ENCODE measurements at places on chromosomes 1 and 21. TPM values are rescaled to one million over a fixed set of nuclear protein-coding genes. Genes with fewer than 3 reads are reported as not detected.

DNA sequence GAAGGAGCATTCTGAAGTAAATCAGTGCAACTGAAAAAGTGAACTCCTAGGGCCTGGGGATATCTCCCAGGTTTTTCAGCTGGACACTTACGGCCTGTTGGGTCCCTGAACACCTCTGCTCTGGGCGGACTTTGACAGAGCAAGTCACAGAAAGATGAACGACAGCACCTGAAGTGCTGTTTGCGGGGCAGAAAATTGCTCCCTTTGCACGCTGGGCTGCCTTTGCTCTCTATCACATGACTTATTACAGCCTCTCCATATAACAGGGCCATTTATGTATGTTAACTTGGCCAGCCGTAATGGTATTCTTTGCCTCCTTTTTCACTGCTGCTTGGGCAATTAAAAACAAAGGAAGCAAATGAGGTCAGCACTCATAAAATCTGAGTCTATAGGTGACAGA lies 332.9 kb downstream of the BARHL2 start:
- DNase-seq, result no peak

DNA sequence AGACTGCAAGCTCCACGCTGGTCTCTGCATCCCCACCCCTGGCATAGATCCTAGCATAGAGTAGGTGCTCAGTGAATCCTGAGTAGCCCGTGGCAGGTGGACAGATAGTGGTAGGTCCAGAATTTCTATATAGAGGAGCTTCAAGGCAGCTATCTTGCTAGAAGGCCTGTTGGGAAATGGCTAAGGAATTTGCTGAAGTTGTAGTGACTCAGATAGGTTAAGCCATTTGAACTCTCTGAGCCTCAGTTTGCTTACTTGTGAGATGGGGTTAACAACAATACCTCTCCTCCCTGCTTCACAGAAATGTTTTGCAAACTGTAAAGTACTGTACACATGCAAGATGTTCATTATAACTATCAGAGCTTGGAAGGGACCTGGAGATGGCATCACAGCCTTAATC lies 23.4 kb upstream of the EPHB2 start:
- DNase-seq, result no peak

- no peak for DNase-seq
Measured at GRCh38 chr1:20726118-20726911, 6.2 kb downstream of the SH2D5 start.

- DNase-seq, result peak; percentile 77
Measured at GRCh38 chr1:147243228-147243685, 773 bp downstream of the CHD1L start.

DNA sequence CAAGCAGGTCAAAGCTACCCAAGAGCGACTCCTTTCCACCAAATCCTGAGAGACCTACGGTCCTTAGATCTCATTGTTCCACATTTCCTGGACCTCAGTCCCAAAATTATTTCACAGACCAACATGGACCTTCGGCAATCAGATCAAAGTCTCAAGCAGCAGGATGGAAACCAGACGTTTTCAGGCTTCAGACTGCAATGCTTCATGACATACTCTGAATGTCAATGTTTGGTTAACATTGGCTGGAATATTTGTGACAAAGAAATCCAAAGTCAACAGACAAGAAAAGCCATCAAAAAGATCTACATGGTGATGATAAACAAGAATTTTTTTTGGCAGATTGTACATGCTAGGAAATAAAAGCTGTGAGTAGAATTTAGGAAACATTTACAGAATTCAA lies 1057.3 kb downstream of the ADGRL2 start:
- no peak for DNase-seq

DNA sequence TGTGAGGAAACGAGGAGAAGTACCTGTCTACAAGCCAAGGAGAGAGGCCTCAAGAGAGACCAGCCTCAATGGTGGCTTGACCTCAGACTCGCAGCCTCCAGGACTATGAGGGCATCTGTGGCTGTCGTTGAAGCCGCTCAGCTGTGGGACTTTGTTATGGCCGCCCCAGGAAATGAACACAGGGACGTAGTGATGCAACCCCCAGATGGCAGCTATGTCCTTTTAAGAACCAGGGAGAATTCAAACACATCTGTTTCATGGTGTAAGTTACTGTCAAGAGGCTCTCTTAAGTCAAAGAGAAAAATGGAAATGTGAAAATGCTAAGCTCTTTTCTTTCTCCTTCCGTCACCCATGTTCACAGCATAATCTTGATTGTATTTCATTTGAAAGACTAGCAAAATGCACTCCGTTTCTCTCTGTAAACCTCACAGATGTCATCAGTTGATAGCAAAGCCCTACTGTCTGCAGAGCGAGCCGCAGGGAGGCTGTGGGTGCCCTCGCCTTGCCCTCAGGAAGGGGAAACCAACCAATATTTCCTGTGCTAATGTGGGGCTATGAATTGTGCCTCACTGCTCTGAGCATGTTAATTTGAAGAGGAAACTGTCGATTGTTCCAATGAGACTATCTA lies 21.3 kb downstream of the UBASH3A start:
- DNase-seq, result no peak

DNA sequence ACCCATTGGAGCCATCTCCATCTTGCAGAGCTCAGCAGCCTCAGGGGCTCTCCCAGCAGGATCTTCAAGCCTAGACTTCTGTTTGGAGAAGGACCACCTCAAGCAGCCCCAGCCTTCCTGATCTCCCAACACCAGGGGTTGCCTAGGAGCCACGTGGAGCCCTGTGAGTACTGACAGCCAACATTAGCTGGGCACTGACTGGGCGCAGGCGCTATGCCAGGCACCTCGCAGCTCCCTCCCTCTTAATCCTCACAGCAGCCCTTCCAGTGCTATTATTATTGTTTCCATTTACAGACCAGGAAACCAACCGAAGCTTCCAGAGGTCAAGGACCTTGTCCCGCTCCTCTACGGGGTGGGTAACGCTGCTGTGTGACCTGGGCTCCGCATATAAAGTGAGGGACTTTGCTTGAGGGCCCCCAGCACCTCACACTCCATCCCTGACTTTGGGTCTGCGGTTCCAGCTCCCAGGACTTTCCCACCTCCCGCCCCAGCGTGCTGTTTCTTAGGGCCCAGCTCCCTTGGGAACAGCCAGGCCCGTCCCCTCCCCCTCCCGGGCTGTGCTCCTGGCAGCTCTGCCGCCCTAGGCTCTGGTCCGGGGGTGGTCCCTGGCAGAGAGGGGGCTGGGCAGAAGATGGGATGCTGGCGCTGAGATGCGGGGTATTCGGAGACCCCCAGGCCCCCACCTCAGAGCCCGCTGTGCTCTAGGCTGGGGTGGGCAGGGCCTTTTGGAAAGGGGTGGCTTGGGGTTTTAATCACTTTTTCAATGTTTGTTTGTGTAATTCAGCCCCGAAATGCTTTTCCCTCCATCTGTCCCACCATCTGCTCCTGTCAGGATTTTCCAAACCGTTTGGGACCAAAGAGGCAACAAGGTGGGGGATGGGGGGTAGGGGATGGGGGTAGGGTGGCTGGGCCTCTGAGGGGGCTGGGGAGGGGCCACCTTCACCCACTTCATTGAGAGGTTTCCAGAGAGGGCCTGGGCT lies 4.1 kb upstream of the HPCA start:
- no peak for DNase-seq

DNA sequence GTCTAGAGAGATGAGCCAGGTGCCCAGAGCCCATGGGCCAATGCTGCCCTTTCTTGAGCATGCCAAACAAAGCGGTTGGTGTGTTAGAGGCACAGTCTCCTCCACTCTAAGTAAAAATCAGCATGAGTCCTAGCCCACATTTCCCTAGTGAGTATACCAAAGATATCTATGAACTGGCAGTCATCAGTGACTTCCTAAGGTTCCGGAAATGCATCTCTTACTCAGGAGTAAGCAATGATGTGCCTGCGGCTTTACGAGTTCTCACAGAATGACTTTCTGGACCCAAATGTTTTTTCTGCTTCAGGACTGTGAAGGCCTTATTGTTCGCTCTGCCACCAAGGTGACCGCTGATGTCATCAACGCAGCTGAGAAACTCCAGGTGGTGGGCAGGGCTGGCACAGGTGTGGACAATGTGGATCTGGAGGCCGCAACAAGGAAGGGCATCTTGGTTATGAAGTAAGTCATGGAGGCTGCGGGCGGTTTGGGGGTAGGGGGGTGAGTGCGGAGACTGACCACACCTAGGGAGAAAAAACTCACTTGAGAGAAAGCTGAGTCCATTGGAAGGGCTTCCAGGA lies 9.2 kb downstream of the PHGDH start:
- DNase-seq, result no peak

- no peak for DNase-seq
Measured at GRCh38 chr1:5010656-5011055, 356.2 kb downstream of the AJAP1 start.

DNA sequence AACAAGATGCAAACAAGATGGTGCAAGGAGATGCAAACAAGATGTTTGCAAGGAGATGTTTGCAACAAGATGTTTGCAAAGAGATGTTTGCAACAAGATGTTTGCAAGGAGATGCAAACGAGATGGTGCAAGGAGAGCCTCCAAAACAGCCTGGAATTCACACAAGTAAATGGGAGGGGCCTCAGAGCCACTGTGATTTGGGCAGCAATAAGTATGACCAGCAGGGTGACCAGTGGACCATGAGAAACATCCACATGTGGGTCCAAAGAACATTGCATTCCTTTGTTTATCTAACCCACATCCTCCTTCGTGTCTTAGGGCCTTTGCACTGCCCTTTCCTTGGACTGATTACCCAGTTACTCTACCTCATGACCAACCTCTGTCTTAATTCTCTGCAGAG lies 162.9 kb downstream of the PLPP3 start:
- DNase-seq, result no peak

DNA sequence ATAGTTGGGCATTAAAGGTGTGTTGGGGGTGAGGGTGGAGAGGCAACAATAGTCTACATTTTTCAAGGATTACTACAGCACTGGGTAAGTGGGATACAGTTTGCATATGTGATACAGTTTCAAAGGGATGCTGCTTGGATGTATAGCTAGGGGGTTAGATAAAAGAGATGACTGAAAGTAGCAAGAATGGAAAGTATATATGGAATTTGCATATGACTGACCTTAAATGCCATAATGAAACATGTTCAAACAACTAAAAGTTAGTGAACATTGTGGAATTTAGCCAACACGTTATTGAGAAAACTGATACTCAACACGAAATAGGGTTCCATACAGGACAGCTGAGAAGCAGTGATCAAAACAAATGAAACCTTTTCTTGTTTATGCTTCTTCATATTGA lies 124.8 kb upstream of the CHRM3 start:
- no peak for DNase-seq

DNA sequence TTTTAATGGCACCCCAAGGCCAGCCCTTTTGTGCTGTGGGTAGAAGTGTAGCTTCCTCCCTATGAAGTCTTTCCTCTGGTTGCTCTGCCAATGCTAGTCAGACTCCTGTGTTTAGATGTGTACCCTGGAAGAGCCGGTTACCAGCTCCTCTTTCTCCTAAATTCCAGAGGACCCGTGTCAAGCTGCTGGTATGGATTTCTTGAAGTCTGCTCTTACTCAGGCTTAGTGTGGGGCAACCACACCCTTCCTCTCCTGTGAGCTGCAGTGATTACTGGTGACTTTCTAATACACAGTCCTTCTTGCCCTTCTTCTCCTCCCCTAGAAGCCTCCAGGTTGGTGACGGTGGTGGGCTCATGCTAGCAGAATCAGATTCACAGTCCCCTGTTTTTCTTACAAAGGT lies 74.1 kb upstream of the AKT3 start:
- peak; percentile 83 for DNase-seq

DNA sequence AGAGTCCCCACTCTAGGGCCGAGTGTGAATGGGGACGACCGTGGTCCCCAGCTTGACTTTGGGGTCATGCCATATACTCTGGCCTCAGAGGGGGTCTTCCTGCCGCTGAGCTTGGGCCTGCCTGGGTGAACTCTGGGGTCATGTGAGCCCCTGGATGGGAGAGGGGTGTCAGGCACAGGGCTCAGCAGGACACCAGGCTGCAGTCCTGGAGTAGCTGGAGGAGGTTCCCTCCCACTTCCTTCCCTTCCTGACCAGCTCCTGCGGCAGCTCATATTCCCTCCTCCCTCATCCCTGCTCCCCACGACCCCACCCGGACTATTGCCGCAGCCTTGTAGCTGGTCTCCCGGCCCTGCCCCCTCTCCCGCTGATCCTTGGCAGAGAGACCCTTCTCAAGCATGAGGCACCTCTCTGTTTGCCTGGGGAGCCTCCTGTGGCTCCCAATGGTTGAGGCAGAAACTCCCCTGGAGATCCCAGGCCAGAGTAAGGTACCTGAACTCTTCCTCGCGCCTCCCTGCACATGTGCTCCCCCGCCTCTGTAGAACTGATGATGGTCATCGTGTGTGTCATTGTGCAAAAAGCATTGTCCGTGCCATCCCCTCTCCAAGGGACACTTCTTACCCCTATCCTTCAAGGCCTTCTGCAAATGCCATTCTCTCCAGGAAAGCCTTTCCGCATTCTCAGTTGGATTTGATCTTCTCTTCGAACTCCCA lies 1.8 kb downstream of the TNFRSF1B start:
- DNase-seq, result no peak

- DNase-seq, result no peak
Measured at GRCh38 chr1:112386731-112387346, 9.2 kb upstream of the CTTNBP2NL start.

- peak; percentile 18 for DNase-seq
Measured at GRCh38 chr1:23483321-23484252, at the start of gene ASAP3. Gene ASAP3, minus strand, starts transcription at chr1:23484179. Its CDS starts 46 bp downstream, at chr1:23484133.

- no peak for DNase-seq
Measured at GRCh38 chr1:17156108-17156507, 36.9 kb upstream of the PADI2 start.

DNA sequence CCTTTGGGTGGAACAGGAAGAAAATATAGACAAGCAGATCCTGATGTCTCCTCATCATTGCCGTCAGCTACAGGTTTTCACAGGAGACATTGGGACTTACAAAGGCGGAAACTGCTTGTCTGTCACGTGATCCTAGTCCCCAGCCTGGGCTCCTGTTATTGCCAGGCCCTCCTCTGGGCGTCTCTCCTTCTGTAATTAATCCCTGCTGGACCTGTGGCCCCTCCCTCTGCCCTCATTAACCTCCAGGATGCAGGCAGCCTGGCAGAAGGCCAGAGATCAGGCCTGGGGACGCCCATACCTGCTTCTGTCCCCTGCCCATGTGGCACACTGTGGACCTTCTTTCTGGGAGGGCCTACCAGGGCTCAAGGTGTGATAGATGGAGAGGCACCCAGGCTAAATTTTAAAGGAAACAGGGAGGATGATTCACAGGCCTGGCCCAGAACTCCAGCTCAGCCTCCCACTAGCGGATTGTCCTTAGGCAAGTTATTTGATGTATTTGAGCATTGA lies 2.4 kb downstream of the S100A5 start:
- peak; percentile 62 for DNase-seq

Gene S100A14
- not detected for total RNA-seq

Gene TRIM46
- 8.3 TPM for total RNA-seq

Gene IFNAR2
- 13.1 TPM for total RNA-seq

Gene ELAPOR1
- 0.95 TPM for total RNA-seq

Gene PLEKHA6
- 1.6 TPM for total RNA-seq

Data from HFFc6 (cell line).